ENCODE measurements at places on chromosomes 3 and 15.

DNA sequence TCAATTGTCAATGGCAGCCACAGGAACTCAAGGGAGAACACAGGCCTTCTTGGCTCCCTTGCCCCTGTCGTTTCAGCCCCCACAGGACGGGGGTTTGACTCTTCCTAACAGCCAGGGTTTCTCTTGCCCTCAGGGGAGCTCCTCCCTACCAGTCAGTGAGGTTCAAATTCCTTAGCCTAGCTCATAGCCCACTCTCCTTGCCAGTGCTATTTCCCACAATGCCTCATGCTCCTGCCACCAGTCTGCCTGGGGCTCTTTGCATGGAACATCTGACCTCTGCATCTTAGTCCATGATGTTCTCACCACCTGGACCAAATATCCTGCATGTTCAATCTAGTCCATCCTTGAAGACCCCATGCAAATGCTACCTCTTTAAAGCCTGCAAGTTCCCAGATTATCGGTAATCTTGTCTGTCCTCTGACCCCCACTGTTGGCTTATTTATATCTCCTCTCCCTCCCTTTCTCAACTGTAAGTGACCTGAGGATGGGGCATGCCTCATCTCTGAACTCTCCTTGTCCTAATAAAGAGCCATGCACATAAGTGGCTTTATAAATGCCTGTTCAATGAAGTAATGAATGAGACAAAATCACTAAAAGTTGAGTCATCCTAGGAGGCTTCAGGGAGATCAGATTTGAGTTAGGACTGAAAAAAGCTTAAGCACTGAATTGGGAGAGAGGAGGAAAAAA is 78.0 kb downstream of the MYO1E start:
- DNase-seq, result peak; percentile 69

DNA sequence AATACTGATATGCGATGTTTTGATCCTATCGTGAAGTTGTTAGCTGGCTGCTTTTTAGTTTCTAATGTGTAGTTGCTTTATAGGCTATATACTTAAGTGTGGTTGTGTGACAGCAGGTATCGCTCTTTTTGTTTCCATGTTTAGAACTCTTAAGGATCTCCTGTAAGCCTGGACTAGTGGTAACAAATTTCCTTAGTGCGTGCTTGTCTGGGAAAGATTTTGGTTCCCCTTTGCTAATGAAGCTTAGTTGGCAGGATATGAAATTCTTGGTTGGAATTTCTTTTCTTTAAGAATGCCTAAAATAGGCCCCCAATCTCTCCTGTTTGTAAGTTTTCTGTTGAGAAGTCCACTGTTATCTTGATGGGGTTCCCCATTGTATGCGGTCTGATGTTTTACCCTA is 173.6 kb downstream of the DOCK3 start:
- DNase-seq, result no peak

- no peak for DNase-seq
Measured at GRCh38 chr15:48630245-48630644, 15.3 kb downstream of the FBN1 start.

DNA sequence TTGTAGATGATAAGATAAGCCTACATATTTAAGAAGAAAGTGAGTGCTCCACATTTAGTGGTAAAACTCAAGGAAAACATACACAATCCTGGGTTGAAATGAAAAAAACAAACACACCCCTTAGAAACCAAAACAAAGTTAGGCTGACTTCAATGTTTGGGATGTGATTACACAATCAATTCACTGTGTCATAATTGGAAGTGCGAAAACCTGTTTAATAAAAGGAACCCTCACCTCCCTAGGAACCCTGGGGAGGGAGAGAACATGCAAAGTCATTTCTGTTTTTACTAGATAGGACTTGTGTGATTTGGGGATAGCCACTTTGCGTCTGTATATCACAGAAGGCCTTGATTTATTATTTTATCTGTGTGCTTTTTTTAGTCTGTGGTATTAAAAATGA is 275.0 kb downstream of the NFKBIZ start:
- DNase-seq, result peak; percentile 86

- DNase-seq, result no peak
Measured at GRCh38 chr3:143677430-143677829, 170.8 kb downstream of the SLC9A9 start.

DNA sequence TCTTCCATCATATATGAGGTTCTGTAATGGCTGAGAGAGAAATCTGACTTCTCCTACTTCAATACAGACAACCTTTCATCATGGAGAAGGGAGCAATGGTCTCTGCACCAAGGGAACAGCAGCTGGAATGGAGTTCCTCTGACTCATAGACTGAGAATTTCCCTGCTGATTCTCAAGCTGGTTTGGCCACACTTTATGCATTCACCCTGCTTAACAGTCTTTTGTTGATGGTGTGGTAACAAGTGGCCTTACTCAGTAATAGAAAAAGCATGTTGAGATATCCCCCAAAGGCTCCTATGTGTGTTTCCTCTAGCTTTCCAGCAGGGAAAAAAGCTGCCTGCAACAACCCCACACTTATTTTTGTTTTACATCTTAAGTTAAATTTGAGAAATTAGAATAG is 138.1 kb downstream of the GREM1 start:
- peak; percentile 72 for DNase-seq

- no peak for DNase-seq
Measured at GRCh38 chr3:159114582-159114981, 312.7 kb downstream of the MFSD1 start.

DNA sequence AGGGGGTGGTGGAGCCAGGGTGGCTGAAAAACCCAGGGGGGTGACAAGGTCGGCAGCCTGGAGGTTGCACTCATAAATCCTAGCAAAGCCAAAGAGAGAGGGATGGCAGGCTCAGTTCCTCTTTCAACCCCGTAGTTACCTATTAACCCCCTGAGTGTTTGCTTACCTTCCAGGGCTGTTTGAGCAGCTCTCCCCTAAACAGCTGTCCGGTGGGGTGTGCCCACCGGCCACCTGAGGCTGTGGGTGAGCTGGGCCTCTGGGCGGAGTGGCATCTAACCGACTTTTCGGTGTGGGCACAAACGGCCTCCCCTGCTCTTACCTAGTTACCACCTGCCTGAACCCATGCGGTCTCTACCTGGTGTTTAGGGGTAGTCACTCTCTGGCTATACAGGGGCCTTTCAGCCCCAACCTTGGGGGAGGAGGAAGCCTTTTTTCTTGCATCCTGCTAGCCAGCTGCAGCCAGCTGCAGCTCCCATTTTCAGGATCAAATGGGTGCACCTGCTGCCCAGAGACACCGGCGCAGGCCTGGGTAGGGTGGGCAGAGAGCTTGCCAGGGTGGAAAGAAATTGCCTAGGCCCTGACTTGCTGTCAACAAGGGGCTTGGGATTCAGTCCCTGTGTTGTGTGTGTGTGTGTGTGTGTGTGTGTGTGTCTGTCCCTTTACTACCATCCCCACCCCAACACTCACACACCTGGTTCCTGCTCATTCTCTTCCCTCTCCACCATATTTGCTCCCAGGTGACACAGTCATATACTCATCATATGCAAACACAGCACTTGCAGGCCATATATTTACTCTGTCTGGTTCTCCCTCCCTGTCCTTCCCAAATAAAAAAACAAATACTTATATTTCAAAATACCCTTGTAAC is 3.7 kb downstream of the DLL4 start:
- no peak for DNase-seq

GRCh38 chr3:49841126-49841696 is 15.2 kb downstream of the TRAIP start:
- no peak for DNase-seq

GRCh38 chr15:80437334-80437891 is 33.2 kb downstream of the ARNT2 start:
- no peak for DNase-seq

GRCh38 chr15:99476413-99477222 is 89.2 kb upstream of the MEF2A start:
- DNase-seq, result peak; percentile 97

GRCh38 chr3:139427283-139428060 is 38.0 kb upstream of the COPB2 start:
- peak; percentile 37 for DNase-seq

- DNase-seq, result no peak
Measured at GRCh38 chr3:57017459-57017845, 43.0 kb upstream of the SPATA12 start.

DNA sequence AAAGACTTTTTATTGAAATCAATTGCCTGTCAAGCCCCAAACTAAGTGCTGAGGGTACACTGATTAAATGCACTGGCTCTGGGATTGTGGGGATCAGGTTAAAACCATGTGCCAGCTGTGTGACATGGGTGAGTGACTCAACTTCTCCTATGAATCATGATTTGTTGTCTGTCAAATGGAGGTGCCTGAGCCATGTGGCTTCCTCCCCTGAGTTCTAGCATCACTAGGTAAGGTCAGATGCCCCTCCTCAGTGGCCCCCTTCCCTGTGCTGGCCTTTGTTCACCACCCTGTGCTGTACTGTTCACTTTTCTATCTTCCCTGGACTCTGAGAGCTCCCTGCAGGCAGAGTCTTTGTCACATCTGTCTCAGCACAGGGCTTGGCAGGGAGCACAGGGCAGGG is 43.6 kb upstream of the ATP2B2 start:
- no peak for DNase-seq

- DNase-seq, result no peak
Measured at GRCh38 chr3:123448536-123449101, at the start of gene ADCY5. ADCY5 (minus strand) TSS chr3:123449090; CDS start chr3:123448545, 545 bp downstream.

GRCh38 chr3:72590732-72591221 is 257.5 kb downstream of the SHQ1 start:
- no peak for DNase-seq

- no peak for DNase-seq
Measured at GRCh38 chr15:82810061-82810889, 847 bp downstream of the WHAMM start.

DNA sequence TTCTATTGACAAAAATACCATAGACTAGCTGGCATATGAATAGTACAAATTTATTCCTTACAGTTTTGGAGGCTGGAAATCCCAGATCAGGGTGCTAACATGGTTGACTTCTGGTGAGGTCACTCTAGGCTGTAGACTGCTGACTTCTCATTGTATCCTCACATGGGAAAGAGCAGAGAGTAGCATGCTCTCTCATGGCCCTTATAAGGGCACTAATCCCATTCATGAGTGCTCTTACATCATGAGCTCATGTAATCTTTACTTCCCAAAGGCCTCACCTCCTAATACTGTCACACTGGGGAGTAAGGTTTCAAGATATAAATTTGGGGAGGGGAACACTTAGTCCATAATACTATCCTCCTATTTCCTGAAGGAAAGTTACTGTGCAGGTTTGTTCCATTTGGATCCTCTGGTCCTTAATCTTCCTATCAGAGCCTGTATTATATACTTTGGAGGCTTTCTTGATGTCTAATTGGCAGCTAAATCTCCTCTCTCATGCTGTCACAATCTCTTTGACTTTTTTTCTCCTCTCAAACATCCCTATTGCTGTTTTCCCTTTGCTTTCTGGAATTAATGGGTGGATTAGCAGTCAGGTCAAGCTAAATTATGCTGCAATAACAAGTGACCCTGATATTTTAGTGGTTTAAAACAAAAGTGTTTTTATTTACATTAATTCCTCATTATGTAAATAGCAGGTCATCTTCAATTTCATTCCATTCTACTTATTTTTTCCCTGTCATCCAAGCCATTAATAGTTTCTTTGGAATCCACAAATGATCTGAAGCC is 23.1 kb upstream of the LEKR1 start:
- no peak for DNase-seq

GRCh38 chr3:42786212-42786611 is 13.2 kb upstream of the CCDC13 start:
- no peak for DNase-seq

GRCh38 chr15:34773917-34774316 is 19.1 kb upstream of the GJD2 start:
- DNase-seq, result no peak

DNA sequence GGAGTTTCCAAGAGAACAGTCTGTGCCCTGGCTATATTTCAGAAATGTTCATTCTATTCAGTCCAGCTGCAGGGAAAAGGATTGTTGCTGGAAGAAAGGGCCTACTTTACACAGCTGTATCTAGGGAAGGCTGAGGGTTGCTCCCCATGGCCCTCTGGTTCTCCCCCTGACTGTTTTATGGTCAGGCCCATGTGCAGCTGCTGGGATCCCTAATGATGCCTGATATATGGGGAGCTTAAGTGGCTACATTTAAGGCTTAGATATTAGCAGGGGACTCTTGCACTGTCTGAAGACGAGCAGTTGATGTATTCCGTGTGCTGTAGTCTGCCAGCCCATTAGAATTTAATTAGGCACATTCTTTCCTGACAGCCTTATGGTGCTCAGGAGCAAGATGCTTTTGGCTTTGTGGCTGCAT is 72.0 kb downstream of the FAM43A start:
- DNase-seq, result no peak

- no peak for DNase-seq
Measured at GRCh38 chr15:76155731-76156130, 95.9 kb downstream of the TMEM266 start.

DNA sequence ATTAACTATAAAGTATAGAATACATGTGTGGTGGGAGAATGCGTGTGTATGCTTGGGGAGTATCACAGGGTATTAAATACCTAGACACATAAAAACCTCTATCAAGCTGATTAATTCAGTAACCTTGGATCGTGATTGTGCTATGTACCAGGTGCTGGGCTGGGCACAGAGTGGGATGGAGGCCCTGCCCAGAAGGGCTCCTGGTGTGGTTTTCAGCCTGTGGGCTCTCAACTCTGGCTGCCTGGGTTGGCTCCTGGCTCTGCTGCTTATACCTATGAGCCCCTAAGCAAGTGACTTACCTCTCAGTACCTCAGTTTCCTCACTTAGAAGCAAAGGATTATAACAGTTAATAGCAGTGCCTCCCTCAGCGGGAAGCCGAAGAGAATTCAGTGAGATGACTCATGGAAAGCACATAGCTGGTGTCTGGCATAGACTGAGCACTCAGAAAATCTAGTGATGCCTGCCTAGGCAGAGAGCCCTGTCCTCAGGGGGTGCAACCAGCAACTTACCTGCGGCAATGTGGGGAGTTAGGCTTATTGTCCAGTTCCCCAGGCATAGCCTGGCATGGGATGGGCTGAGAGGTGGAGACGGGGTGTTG is 90.6 kb upstream of the MYZAP start:
- no peak for DNase-seq

GRCh38 chr3:66473692-66474091 is 27.1 kb downstream of the LRIG1 start:
- no peak for DNase-seq

DNA sequence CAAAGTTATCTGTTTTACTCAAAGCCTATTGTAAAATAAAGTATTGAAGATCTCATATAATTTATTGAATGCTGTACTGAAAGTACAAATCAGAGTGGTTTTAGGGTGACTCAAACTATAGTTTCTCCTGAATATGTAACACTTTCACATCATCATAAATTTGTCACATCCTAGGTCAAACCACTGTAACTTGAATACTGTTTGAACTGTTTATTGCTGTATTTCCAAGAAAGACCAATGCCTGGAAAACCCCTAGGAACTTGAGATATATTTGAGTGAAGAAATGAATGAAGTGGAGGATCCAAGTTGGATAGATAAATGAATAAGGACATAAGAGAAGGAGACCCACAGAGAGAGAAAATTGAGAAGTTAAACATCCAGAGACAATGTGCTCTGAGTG is 348.2 kb downstream of the GRM7 start:
- DNase-seq, result no peak

- DNase-seq, result no peak
Measured at GRCh38 chr15:63381301-63382204, at the start of gene CA12. CA12 (minus strand) TSS chr15:63381846; CDS start chr15:63381720, 126 bp downstream.

GRCh38 chr15:64476550-64476949 is 16.2 kb downstream of the ZNF609 start:
- DNase-seq, result no peak

- no peak for DNase-seq
Measured at GRCh38 chr3:116342499-116342898, 102.8 kb downstream of the LSAMP start.

- no peak for DNase-seq
Measured at GRCh38 chr3:194306771-194307640, 44.1 kb downstream of the CPN2 start.
